ENCODE measurements at places on chromosomes 11 and 22. TPM values are rescaled to one million over a fixed set of nuclear protein-coding genes. Genes with fewer than 3 reads are reported as not detected.

DNA sequence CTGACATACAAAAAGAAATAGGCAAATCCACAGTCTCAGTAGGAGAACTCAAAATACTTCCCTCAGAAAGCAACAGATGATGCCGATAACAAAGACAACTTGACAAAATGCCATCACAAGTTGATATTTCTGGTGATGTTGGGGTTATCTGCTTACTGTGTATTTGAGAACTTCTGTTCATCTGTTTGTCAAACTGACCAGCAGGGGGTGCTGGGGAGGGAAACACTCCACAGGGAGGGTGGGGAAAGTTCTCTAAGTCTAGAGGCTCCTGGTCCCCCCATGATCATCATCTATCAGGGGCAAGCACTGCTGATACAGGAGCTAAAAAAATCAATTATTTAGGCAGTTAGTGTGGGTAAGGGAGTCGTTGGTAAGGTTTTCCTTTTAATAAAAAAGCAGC is 19.2 kb downstream of the GLYATL1 start:
- no peak overlapping the region for H3K4me3 ChIP-seq
- H3K4me1 ChIP-seq, result no peaks in the 10 kb centered on the region
- peak; percentile 28 for DNase-seq

DNA sequence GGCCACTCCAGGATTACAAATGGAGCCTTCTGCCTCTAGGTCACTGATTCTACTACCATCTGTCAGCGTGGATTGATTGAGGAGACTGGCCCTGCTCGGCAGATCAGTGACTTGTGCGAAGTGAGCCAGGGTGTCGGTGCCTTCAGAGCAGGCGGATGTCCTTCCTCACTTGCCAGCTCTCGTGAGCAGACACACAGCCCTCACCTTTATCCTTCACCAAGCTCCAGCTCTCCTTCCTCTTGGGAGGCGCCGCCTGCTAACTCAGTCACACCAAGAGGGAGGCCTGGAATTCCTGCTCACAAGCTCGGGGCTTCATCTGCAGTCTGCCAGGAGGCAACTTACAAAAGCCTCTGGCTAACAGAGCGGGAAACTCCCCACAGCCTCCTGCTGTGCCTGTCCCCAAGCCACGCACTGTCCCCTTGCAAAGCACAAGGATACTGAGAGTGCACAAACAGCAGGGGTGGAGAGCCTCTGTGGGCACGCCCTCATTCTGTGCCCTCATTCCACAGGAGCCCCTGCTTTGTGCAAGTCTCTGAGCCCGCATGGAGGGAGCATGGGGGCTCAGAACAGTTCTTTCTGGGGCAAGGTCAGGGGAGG is 3.5 kb upstream of the TCF20 start:
- no peaks in the 10 kb centered on the region for H3K27me3 ChIP-seq
- H3K36me3 ChIP-seq, result no peaks in the 10 kb centered on the region
- no peaks in the 10 kb centered on the region for H3K4me1 ChIP-seq
- H3K27ac ChIP-seq, result no peak overlapping the region
- no peak overlapping the region for H3K4me3 ChIP-seq
- no peak for DNase-seq

GRCh38 chr11:130145311-130145812 is 14.2 kb upstream of the ST14 start:
- no peak overlapping the region for H3K4me3 ChIP-seq
- H3K36me3 ChIP-seq, result peaks cover 10% of the 10 kb centered on the region
- no peaks in the 10 kb centered on the region for H3K4me1 ChIP-seq
- H3K27ac ChIP-seq, result no peak overlapping the region
- no peaks in the 10 kb centered on the region for H3K27me3 ChIP-seq

KRTAP5-8 gene
- polyA plus RNA-seq, result not detected

CARD18 gene
- polyA plus RNA-seq, result not detected

- no peak overlapping the region for H3K27ac ChIP-seq
- H3K27me3 ChIP-seq, result no peaks in the 10 kb centered on the region
- H3K36me3 ChIP-seq, result no peaks in the 10 kb centered on the region
- no peaks in the 10 kb centered on the region for H3K4me1 ChIP-seq
Measured at GRCh38 chr11:102306048-102306597, 11.2 kb upstream of the BIRC3 start.

DNA sequence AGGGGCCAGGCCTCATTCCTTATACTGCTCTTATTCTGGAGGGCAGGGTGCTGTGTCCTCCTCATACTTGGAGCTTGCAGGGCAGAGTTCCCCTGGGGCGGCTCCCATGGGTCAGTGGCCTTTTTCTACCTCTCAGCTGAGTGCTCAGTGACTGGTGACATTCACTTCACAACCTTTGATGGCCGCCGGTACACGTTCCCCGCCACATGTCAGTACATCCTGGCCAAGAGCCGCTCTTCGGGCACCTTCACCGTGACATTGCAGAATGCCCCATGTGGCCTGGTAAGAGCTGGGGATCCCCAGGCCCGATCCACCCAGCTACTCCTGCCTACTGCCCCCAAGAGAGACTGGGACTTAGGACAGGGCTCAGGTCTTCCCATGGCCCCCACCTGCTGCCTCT is 14.5 kb downstream of the OTOG start:
- DNase-seq, result no peak
- H3K36me3 ChIP-seq, result no peaks in the 10 kb centered on the region
- no peak overlapping the region for H3K27ac ChIP-seq
- no peak overlapping the region for H3K4me3 ChIP-seq
- H3K4me1 ChIP-seq, result no peaks in the 10 kb centered on the region

SLN gene
- polyA plus RNA-seq, result not detected

DNA sequence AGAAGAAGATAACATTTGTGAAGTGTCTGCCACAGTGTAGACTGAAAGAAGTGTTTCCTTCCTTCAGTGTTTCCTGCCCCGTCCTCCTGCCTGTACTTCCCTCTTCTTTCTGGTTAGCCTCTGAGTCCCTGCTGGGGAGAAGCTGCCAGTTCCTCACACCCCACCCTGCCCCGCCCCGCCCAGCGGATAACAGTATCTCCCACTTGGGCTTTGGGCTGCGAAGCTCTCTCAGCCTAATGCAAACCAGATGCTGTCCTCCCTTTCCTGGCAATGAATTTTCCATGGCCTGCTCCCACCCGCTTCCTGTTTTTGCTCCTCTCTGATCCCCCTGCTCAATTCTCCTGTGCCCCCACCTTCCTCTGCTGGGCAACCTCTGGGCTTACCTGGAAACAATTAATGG is 5.2 kb upstream of the RAB3IL1 start:
- H3K4me3 ChIP-seq, result no peak overlapping the region
- no peaks in the 10 kb centered on the region for H3K27me3 ChIP-seq
- no peaks in the 10 kb centered on the region for H3K36me3 ChIP-seq
- peaks cover 18% of the 10 kb centered on the region for H3K4me1 ChIP-seq
- H3K27ac ChIP-seq, result peak overlapping the region; percentile 34

Measured in GM23248 (cell line).